CD8-positive, alpha-beta T cell (primary cell): ENCODE measurements at places on chromosomes 5 and 9.

- no peak for DNase-seq
Measured at GRCh38 chr5:38789134-38789533, 56.7 kb upstream of the OSMR start.

- no peak for DNase-seq
Measured at GRCh38 chr5:52334367-52334766, 453.3 kb upstream of the ITGA1 start.

GRCh38 chr5:67511911-67512310 is 315.3 kb upstream of the CD180 start:
- DNase-seq = no peak

DNA sequence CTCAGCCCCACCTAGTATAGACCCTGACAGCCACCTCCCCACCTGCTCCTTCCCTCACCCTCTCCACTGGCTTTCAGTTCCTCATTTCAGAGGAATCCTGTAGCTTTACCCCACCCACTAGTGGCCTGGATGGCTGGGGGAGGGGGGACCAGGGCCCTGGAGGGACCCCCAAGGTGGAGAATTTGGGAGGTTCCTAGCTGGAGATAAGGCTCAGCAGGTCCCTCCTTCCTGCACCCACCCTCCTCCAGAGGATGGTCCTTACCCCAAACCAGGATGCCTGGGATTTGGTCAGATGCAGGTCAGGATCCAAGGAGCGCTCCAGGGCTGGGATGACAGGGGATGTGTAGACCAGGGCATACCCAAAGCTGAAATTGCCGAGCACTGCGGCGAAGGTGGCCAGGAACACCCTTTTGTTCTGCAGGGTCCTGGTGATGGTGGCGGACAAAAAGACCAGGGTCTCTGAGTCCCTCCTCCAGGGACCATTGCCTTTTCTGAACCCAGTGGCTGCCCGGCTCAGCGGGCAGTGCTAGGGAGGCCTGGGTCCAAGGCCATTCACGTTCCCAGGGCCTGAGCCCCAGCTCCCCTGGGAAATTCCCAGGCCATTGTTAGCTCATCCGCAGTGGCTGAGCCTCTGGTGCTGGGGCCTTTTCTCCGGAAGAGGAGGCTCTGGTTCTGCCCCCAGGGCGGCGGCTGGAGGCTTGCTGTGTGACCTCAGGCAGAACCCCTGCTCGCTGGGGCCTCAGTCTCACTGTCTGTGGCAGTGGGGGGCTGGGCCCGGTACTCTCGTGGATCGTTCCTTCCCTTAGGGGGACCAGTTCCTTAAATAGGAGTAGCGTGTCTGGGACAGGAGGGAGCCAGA is 678 bp downstream of the SLC2A6 start:
- DNase-seq = peak; percentile 27

DNA sequence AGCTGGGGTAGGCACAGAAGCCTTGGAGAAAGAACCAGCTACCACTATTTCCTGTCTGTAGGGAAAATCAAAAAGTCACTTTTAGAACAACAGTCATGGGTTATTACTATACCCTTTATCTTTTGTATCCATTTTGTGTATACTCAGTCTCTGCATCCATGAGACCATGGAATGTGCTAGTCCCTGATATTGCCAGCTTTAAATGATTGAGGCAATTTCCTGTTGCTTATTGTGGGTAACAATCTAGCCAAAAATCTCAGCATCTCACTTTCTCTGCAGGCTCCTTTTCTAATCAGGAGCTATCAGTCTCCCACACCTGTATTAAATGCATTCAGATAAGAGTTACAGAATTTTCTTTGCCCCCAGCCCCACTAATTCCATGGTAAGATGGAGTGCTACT is 968 bp upstream of the KDM3B start:
- DNase-seq = no peak

GRCh38 chr5:171743436-171744076 is 42.1 kb upstream of the SMIM23 start:
- no peak for DNase-seq

DNA sequence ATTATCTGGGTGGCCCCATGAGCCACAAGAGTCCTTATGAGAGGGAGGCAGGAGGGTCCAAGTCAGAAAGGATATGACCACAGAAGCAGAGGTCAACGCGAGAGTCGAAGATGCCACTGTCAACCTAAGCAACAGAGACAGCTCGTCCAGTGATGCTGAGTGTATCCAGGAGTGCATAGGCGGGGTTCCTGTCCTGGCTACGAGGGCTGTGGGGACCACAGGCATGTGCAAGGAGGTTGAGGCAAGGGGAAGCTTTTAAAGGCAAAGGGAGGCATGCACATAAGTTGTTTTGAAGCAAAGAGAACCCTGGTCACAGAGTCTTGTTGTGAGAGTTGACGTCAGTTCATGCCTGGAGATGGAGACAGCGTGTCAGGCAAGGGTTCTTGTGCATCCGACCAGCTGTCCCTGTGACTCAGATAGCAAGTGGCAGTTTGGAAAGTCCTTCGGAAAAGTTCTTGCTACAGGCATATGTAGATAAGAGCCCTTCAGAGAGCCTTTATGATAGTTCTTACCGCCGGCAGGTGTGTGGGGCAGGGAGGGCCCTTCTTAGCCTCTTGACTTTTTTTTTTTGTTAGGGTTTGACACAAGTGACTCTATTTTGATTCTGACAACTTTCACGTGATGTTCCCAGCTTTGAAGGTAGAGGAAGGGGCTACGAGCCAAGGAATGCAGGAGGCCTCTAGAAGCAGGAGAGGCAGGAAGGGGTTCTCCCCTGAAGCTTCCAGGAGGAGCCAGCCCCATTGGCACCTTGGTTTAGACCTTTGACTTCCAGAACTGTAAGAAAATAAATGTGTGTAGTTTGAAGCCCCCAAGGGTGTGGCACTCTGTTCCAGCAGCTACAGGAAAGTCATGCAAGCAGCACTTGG is 66.0 kb upstream of the FCN1 start:
- DNase-seq = no peak

- DNase-seq = no peak
Measured at GRCh38 chr5:10432059-10433008, 9.3 kb upstream of the ROPN1L start.

GRCh38 chr5:115124741-115125140 is 45.0 kb downstream of the TRIM36 start:
- DNase-seq = no peak
